ENCODE measurements at places on chromosomes 2 and 18.
A peak's percentile ranks its signal among the peaks of the same experiment; 100 is the strongest.

DNA sequence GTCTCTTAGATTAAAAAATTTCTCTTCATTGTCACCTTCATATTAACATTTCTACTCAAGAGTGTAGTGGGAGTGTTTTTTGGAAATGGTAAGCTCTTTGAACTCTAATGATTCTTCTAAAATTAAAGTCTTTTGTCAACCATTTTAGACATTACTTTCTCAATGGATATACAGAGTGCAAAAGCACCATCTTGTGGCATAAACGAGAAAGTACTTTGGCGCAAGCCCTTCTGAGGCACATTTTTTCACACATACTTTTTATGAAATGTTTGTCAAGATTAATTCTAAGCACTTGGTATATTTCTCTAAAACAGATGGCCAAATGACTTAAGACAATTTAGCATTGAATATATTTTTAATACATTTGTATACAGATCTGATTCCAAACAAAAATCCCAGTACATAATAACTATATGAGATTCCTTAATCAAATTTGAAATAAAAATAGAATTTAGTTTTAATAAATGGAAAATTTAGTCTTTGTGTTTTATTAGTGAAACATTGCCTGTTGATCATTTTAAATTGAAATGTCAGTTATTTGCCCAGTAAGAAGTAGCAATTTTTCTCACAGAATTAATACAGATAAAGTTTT lies 63.3 kb upstream of the GALNT5 start:
- peak; percentile 2 for DNase-seq

GRCh38 chr2:130393318-130393910 lies 37.6 kb downstream of the PTPN18 start:
- DNase-seq: no peak

DNA sequence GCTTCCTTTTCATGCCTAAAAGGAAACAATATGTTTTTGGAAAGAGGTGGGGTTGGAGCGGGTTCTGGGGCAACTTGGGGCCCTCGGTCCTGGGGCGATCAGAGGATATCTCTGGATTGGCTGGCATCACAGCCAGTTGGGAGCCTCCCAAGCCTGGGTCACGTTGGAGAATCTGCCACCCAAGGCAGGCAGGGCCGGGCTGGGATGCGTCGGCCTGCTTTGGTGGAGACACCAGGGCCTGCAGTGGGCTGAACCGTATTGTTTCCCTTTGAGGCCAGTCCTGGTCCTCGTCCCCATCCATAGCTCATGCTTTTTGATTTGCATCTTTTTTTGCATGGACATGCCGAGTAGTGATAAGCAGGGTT lies 235.8 kb downstream of the ATAD2B start:
- DNase-seq: no peak

GRCh38 chr18:13394801-13395200 lies 176.2 kb downstream of the LDLRAD4 start:
- no peak for DNase-seq

GRCh38 chr2:56335101-56335500 lies 151.3 kb downstream of the CCDC85A start:
- no peak for DNase-seq

- DNase-seq: no peak
Observed at GRCh38 chr18:52401236-52401635, 61.2 kb downstream of the DCC start.

GRCh38 chr2:49154891-49155290 lies 576 bp upstream of the FSHR start:
- DNase-seq: no peak

GRCh38 chr2:42744545-42745082 lies 19.3 kb downstream of the OXER1 start:
- DNase-seq: no peak

DNA sequence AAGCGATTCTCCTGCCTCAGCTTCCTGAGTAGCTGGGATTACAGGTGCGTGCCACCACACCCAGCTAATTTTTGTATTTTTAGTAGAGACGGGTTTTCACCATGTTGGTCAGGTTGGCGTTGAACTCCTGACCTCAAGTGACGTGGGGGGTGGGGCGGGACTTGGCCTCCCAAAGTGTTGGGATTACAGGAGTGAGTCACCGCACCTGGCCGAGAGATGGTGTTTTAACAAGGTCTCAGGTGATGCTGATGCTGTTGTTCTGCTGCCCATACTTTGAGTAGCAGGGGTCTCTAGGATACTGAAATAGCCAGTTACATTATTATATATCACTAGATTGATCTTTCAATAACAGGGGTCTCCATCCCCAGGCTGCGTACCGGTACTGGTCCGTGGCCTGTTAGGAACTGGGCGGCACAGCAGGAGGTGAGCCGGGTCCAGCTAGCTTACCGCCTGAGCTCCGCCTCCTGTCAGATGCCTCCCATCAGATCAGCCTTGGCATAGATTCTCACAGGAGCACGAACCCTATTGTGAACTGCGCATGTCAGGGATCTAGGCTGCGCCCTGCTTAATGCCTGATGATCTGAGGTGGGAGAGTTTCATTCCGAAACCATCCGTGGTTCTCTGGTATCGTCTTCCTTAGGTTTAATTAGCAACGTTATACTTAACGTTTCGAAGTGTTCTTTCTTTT lies 48.3 kb upstream of the SLC38A11 start:
- no peak for DNase-seq

- no peak for DNase-seq
Observed at GRCh38 chr2:30031184-30031583, 109.8 kb upstream of the ALK start.

DNA sequence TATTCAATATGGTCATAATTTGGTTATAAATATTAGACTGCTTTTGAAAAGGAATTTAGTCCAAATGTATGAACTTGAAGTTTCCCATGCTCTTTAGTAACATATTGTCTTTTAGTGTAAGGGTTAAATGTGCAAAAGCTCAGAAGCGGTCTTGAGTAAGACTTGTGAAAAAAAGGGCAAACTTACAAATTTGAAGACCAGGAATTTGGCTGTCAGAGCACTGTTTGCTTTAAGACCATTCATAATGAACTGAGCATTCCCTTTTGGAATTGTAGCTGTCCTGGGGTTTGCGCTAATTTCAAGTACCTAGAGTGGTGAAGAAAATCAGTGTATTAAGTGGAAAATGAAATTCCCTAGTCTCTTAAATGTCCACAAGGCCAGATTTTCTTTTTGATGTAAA lies 6.9 kb upstream of the ZEB2 start:
- no peak for DNase-seq

GRCh38 chr18:4455113-4455811 lies at the start of gene DLGAP1:
Gene DLGAP1 (minus strand): TSS chr18:4455307.
- peak; percentile 6 for DNase-seq

DNA sequence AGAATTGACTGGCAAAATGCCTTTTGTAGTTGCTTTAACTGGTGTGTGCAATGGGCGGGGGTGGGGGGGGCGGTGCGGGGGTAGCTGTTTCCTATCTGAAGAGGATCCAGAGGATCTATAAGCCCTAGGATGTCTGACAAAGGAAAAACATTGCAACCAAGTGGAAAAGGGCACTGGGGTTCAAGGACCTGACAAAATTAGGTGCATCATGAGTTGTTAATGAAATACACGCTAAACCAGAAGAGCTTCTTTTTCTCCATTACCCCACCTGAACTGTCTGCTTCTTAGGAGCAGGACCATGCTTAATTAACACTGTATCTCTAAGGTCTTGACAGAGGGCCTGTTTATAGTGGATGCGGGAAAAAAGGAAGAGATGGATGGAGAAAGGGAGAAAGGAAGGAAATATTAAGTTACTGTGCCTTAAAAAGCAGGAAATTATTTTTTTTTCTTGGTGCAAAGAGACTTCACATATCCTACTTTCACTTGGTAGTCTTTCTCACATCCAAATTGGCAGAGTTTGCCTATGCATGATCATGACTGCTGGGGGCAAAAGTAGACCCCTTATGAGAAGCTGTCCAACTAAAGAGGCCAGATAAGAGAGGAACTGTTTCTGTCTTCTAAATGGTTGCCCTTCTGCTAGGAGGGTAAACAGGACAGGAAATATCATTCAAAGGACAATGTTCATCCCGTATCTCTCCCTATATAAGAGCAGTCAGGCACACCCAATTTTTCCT lies 4.6 kb downstream of the RND3 start:
- DNase-seq: no peak

DNA sequence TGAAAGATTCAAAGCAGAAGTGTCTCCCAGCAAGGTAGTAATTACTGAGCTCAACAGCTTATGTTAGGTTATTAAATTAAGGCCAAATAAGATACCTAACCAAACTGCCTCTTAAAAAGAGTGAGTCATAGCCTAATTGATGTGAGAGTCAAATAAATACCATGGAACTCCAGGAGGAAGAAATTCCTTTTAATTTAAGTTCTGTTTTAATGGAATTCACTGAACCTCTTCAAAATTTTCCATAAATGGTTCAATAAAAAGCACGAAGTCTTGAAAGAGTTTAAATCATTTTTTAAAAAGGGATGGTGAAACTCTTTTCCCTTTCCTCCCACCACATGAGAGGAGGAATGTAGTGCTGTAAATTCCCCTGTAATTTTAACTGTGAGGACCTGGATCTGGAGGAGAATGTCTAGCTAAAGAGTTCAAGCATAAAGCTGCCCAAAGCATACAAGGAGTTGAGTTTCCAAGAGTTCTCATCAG lies 180.8 kb upstream of the MMADHC start:
- no peak for DNase-seq

DNA sequence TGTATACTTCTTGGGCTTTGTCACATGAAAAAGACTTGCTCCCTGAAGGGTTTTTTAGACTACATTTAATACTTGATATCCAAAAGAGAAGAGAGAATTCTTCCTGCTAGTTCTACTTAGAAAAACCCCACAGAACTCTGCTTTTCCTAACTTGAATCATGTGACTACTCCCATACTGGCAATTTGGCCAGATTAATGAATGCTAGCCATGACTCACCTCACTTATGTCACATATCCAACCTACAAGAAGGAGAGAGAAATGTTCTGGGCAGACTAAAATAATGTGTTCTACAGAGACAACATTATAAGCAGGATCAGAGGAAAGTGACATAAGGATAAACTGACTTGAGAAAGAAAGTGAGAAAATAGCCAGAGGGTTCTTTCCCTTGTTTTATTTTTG lies 249.3 kb upstream of the GULP1 start:
- no peak for DNase-seq

DNA sequence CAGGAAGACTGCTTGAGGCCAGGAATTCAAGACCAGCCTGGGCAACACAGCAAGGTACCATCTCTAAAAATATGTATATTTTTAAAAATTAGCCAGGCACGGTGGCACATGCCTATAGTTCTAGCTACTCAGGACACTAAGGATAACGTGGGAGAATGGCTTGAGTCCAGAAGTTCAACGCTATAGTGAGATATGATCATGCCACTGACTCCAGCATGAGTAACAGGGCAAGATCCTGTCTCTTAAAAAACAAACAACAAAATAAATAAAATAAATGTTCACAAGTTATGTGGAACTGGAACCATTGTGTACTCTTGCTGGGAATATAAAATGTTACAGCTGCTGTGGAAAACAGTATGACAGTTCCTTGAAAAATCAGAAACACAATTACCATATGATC lies 47.2 kb downstream of the USP34 start:
- DNase-seq: no peak
